ENCODE measurements at places on chromosomes 6 and 20.

GRCh38 chr6:149013586-149014344, 266.9 kb downstream of the UST start:
- no peak for DNase-seq

DNA sequence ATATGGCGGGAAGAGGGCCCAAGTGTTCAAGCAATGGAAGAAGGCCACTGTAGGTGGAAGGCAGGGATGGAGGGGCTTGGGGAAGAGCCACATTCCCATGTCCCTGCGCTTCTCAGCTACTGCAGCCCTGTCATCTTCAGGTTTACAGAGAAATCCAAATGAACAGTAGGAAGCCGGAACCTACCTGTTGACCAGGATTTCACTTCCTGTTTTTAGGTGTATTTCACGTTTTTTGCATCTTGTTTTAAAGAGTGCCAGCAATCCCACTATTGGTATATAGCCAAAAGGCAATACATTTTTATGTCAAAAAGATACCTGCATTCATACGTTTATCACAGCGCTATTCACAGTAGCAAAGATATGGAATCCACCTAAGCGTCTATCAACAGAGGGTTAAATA, 159.2 kb downstream of the SLC35B3 start:
- no peak for DNase-seq

DNA sequence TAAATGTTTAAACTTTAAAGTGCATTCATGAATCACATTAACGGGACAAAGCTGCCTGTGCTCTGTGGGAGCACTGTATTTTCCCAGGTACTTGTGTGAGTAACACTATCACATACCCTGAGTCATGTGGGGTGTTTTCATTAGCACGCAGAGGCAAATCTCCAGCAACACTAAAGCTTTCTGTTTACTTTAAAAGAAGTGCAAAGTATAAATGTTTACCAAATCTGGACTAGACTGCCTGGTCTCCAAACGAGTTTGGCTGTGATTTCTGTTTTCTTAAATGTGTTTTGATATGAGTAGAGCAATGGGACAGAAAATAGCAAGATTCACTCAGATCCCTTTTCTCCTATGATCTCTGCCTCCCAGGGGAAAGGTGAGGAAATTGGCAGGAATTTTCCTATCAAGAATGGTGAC, 28.8 kb upstream of the RIPPLY2 start:
- no peak for DNase-seq

- no peak for DNase-seq
Observed at GRCh38 chr6:163705923-163706322, 291.4 kb downstream of the QKI start.

- DNase-seq = peak; percentile 36
Observed at GRCh38 chr6:106163446-106163965, 77.4 kb downstream of the PRDM1 start.

DNA sequence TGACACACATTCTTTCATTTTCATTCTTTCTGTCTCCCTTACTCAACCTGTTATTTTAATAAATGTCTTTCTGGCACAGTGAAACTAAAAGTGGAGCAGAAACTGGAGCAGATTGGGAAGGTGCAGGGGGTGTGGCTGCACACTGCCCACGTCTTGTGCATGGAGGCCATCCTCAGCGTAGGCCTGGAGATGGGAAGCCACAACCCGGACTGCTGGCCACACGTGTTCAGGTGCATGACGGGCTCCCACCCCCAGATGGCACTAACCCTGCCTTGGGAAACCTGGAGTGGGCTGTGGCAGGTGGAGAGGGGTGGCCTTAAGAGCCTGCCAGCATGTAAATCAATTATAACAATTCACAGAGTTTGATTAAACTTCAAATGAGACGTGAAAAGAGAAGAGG, 71.4 kb upstream of the PBOV1 start:
- DNase-seq = peak; percentile 27

DNA sequence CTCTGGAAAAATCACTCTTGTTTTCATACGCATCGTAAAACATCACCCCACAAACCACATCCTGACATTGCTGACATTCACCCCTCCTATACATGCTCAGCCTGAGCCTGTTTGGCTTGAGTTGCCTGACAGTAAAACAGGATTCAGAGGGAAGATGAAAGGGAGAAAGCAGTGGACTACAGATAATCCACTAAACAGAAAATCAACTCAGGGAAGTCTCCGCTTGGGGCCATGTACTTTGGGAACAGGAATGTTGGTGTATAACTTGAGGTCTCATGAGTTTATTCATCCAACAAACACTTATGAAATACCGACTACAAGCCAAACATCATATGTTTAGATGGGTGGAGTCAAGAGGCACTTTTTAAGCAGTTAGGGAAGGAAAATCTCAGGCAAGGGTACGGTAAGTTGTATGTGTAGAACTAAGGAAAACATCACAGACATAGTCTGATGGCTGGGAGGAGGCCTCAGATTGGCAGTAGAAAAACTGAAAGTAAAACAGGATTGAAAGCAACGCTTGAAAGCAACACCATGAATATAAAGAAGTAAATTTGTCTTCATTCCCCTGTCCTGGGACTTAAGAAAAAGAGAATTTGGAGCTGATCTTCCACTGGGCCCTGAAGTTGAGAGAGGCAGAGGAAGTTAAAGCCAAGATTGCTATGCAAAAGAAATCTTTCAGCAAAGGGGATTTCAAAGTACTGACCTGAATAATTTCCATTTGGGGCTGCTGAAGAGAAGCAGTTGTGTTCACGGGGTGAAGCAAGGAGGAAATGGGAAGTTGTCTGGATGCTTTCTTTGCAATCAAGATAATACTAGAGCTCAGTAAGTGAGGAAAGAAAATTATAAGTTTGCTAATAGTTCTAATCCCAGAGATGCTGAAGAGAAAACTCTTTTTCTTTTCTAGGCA, 28.8 kb downstream of the PDE7B start:
- DNase-seq = peak; percentile 84

DNA sequence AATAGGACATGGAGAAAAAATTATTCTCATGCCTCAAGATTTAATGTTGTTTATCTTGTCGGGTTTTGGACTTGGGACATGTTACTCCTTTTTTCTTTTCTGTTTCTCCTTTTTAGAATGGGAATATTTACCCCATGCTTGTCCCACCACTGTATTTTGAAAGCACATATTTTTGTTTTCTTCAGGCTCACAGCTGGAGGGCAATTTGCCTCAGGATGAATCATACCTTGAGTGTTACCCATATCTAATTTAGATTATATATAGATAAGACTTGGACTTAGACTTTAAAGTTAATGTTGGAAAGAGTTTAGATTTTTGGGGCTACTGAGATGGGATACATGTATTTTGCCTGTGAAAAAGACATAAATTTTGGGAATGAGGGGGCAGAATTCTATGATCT, 541.6 kb upstream of the MAN1A1 start:
- DNase-seq = no peak
